ENCODE measurements at places on chromosomes 13 and 19.

DNA sequence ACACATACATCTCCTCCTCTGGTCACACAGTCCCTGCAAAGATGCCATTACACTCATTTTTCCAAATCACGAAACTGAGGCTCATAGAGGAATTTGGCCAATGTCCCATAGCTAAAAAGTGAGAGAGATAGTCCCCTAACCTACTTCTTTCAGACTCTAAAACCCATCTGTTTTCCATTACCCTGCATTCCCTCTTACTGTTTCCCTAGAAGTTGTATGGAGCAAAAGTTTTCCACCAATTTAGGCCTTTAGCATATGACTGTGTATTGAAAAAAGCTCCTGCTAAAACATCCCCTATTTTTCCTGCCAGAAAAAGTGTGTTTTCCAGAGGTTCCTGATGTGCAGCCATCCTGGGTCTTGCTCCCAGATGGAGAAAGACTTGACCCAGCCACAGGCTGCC, 16.3 kb downstream of the SERP2 start:
- no peak for DNase-seq

GRCh38 chr19:34975056-34975455, 11.0 kb upstream of the ZNF792 start:
- DNase-seq, result no peak

- no peak for DNase-seq
Measured at GRCh38 chr19:12766051-12766521, 9.3 kb downstream of the HOOK2 start.

GRCh38 chr19:38003438-38004185, 96.6 kb downstream of the SIPA1L3 start:
- peak; percentile 78 for DNase-seq

DNA sequence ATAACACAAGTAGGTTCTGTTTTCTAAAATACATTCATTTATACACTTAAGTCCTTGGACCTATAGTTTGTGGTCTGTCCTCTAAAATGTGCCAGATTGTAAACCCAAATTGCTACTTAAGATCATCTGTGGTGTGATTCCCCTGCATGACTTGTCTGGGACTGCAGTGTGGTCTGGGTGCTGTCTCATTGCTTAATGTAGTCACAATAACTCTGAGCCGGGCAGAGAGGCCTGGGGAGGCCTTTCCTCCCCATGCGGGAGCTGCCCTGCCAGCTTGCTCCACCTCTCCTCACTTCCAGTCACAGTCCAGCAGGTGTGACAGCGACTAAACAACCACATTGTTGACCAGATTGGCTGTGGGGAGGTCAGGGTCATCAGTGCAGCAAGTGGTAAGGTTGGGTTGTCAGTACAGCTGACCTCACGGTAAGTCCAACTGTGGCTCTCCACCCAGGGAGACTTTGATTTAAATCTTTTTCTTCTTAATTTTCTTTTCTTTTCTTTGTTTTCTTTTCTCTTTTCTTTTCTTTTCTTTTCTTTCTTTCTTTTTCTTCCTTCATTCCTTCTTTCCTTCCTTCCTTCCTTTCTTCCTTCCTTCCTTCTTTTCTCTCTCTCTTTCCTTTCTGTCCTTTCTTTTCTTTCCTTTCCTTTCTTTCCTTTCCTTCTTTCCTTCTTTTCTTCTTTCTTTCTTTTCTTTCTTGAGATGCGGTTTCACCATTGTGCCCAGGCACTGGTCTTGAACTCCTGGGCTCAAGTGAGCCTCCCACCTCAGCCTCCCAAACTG, 4.4 kb upstream of the TUBA3C start:
- no peak for DNase-seq

- DNase-seq, result no peak
Measured at GRCh38 chr13:113788413-113789135, 29.5 kb downstream of the TMEM255B start.

DNA sequence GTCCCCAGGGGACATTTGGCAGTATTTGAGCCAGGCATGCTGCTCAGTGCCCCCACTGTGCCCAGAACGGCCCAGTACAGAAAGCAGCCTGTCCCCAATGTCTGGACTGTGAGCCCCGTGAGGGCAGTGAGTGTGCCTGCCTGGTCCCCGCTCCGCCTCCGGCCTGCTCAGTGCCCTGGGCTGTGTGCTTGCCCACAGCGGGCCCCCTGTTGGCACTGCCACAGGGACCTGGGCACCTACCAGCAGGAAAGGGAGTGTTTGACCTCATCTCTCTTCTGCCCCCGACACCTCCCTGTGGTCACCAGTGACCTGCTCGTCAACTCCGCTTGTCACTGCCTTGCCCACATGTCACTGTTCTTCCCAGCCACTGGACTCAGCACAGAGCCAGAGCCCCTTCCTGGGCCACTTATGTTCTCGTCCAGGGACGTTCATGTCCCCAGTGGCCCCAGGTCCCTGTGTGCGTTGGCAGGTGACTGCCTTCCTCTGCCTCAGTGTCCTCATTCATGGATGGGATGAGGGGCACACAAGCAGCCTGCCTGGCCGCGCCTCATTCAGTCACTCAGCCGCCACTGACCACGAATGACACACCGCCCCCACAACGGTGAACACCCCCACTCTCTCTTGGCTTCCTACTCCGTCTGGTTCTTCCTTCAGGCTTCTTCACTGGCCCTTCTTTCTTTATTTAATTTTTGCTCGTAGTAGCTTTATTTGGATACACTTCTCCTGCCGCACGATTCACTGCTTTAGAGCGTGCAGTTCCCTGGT, 2.8 kb downstream of the FZR1 start:
- no peak for DNase-seq

DNA sequence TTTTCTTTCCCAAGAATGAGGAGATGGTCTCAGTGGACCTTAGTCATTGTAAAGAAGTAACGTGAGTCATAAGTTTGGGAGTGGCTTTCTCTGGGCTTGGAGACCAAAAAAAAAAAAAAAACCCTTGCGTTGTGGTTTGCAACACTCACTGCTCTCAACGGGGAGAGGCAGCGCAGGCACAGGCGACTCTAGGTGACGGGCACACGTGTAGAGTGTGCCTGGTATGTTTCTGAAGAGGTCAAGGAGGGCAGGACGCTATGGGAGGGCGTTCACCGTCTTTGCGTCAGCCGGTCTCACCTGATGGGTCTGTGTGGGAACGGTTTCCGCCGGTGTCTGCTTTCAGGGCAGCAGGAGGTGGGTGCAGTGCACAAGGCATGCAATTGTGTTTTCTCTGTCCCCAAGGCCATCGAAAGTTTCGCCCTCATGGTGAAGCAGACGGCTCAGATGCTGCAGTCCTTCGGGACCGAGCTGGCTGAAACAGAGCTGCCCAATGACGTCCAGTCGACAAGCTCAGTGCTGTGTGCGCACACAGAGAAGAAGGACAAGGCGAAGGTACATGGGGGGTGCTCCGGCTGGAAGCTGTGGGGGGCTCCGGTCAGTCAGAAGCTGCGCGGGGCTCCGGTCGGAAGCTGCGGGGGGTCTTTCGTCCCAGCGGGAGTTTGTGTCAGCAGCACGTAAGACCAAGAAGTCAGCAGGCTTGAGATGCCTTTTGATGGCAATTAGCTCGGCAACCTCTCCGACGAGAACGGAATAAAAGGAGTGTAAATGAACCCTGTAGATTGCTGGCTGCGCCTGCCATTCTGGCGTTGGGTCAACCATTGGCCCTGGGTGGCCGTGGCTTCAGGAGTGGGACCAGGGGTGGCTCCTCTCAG, 40.8 kb upstream of the F7 start:
- DNase-seq, result peak; percentile 91

GRCh38 chr19:46460055-46460454, 11.3 kb downstream of the PNMA8A start:
- DNase-seq, result no peak

GRCh38 chr13:98934243-98934642, 43.6 kb downstream of the DOCK9 start:
- DNase-seq, result no peak

DNA sequence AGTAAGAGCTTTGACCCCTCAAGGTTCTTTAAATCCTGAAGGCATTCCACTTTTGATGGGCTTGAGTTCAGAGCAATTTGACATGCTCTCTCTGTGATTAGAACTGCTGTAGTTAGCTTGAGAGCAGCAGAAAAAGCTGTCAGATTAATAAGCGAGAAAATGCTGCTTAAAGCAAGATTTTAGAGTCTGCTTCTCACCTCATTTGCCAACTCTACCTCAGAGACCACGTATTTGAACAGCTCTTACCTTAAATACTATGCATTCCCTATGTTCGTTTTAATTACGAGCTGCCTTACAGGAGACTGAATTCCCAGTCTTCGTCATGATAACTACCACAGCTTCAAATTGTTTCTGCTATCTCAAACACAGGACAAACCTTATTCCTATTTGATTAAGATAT, 253.4 kb downstream of the SLITRK6 start:
- DNase-seq, result no peak

- DNase-seq, result no peak
Measured at GRCh38 chr19:1814391-1814790, 2.3 kb upstream of the ATP8B3 start.

- DNase-seq, result no peak
Measured at GRCh38 chr13:113509989-113510388, 19.5 kb upstream of the DCUN1D2 start.

DNA sequence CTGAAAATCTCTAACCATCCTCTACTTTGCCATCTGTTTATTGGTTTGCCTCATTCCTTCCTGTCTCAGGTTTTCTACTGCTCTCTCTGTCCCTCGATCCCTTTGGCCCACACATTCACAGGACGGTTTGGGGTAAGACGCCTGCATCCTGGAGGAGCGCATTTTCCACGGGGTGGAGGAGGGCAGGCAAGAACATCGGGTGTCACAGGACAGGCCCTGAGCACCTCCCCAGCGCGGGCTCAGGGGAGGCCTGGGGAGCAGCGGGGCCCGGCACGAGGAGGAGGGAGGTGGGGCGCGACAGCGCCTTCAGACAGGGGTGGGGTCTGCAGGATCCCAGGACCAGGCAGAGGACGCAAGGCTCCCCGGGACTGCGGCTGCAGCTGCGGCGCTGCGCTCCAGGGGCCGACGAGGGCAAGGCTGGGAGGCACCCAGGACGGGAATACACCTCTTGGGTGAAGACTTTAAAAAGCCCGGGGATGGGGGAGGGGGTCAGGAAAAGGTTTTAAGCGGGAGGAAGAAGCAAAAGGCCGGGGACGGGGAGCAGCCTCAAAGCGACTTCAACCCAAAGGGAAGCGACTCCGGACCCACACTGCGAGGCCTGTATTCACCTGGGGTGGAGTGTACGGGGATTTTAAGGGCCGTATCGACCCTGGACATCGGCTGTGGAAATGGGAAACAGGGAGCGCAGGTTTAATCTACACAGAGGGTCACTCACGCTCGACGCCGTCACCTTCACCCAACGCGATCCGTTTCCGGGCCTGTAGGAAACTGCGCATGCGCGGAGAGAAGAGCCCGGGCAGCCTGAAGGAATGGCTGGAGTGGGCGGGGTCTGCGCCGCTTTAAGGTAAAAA, at the start of gene ZNF415:
Gene ZNF415, minus strand, starts transcription at position 770 of the 851 bp plus-strand sequence. CDS start 10,234 bp downstream, outside the sequence.
- DNase-seq, result peak; percentile 83

GRCh38 chr19:42242069-42242511, 312 bp downstream of the GSK3A start:
- DNase-seq, result no peak

DNA sequence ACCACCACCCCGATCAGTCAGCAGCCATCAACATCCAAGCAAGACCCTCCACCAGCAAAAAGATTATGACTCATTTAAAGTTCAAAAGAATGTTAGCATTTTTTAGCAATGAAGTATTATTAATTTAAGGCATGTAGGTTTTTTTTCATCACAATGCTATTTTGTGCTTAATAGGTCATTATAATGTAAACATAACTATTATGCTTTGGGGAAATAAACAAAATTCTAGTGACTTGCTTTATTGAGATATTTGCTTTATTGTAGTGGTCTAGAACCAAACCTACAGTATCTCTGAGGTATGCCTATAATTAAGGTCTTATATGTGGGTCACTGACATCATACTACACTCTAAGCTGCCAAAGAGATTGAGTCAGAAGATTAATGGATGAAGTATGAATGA, 20.0 kb downstream of the KLF12 start:
- DNase-seq, result no peak

DNA sequence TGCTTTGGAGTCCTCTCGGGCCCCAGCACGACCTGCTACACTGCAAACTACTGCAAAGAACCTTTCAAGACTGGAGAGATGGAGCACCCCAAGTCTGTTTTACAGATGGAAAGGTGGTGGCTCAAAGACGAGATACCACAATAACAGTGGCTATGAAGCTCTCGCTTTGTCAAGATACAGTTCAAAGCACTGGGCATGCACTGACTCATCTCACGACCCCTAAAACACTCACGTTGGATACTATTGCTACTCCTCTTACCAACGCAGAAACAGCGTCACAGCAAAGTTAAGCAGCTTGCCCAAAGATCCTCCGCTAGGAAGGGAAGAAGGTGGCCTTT, 24.0 kb upstream of the LAIR1 start:
- no peak for DNase-seq

GRCh38 chr19:43544077-43544476, 11.1 kb downstream of the ZNF575 start:
- no peak for DNase-seq

DNA sequence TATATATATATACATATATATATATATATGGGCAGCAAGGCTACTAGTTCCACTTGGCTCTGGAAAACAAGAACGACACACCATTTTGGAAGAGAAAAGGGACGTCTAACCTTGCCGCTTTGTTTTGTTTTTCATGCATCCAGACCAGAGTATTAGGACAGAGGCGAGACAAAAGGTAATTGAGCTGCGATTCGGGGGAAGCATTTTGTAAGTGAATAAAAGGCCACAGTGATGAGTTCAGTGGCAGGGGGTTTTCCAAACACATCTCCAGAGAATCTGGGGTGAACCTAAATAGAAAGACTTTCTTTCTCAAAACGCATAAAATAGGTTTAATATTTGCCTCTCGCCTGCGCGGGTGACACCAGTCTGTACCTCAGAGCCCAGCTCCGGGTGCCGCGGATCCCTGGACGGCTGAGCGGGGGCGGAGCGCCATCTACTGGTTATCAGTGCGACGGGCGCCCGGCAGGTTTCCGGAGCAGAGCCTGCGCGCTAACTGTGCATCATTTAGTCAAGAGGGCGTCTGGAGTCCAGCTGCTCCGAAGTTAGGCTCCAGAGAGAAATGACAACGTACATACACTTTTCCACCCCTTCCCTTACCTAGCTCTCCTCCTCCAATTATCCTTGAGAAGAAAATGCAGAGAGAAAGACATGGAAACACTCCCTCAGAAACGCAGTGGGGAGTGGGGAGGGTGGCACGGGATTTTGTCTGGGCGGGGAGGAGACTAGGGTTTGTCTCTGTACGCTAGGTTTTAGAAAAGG, 262.3 kb downstream of the TBC1D4 start:
- peak; percentile 90 for DNase-seq

GRCh38 chr13:58994077-58994476, 1169.7 kb downstream of the DIAPH3 start:
- DNase-seq, result no peak
